AG08395 (cell line): ENCODE measurements at places on chromosomes 16 and 17.
A peak's percentile ranks its signal among the peaks of the same experiment; 100 is the strongest.

DNA sequence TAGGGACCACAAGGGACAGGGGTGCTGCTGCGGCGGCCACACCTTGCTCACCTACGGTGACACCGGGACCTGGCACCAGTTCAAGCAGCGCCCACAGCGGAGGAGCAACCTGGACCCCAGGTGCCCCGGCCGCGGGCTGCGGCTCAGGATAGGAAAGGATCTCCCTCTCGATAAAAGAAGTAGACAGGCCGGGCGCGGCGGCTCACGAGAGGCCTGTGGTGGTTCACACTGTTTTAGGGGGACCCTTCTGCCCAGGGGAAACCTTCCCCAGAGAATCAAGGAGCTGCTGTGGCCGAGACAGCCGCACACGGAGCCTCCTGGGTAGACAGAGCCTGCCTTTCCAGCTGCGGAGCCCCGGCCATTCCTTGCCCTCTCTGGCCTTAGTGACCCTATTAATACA is 17.9 kb upstream of the ATP2A3 start:
- no peak for DNase-seq

DNA sequence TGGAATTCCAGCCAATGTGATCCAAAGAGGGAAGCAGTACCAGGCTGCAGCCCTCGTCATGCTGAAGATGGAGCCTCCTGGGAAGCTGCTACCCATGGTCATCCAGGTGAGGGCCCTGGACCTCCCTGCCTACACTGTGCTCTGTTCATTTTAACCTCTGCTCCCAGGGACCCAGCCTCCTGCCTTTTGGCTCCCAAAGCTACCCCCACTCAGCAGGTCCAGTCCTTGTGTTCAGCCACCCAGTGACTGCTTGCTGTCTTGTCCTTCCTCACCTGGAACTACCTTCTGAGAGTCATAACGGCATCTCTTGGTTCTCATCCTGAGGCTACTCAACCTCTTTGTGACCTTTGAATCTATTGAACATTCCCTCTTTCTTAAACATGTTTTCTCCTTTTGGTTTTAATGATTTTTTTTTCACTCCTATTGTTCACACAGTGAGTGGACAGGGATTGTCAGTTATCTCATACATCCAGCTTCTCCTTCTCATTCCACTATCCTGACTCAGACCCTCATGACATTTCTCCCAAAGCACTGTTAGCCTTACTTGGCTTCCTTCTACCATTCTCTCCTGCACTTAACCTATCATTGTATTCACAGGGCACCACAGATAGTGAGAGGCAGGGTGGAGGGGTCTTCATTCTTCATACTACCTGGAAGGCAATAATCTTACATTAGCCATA is 53.3 kb downstream of the GOSR1 start:
- peak; percentile 82 for DNase-seq

DNA sequence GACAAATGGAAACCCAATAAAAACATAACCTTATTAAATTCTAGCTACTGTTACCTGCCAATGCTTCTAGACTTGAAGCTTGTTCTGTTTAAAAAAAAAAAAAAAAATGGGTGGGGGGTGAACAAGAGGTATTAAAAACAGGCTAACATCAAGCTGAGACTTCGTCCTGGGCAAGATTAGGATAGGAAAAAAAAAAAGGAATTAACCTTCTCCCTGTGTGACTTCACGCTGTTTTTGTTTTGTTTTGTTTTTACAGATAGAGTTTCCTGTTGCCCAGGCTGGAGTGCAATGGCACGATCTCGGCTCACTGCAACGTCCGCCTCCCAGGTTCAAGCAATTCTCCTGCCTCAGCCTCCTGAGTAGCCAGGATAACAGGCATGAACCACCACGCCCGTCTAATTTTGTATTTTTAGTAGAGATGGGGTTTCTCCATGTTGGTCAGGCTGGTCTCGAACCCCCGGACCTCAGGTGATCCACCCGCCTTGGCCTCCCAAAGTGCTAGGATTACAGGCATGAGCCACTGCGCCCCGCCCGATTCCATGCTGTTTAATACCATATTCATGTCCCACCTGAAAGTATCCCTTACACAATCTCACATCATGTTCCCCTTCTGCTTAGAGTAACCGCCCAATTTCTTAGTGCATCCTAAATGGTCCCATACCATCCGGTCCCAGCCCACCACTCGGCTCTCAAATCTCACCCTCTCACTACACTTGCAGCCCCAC is 2.2 kb downstream of the USP31 start:
- DNase-seq, result no peak

- no peak for DNase-seq
These were observed 1.8 kb upstream of the CISD3 start for GRCh38 chr17:38728290-38728831.

GRCh38 chr17:52298881-52299280 is 140.4 kb upstream of the CA10 start:
- no peak for DNase-seq
